Glutamatergic neuron (in vitro differentiated cells): ENCODE measurements at places on chromosomes 1 and 21. TPM values are rescaled to one million over a fixed set of nuclear protein-coding genes. Genes with fewer than 3 reads are reported as not detected.

GRCh38 chr1:235468004-235468403 lies 36.2 kb downstream of the B3GALNT2 start:
- no peak for DNase-seq

GRCh38 chr1:90534116-90534515 lies 183.0 kb downstream of the BARHL2 start:
- DNase-seq, result no peak

TCEANC2 gene
- 10.7 TPM for total RNA-seq

ZBTB8B gene
- 0.44 TPM for total RNA-seq
